NCI-H460 (cell line): ENCODE measurements at places on chromosomes 2 and 18.

GRCh38 chr18:3016585-3017297, 3.8 kb upstream of the LPIN2 start:
- DNase-seq: no peak

GRCh38 chr2:224039770-224040440, 819 bp upstream of the SERPINE2 start:
- no peak for DNase-seq

- DNase-seq: no peak
Observed at GRCh38 chr2:230984393-230985220, 11.3 kb upstream of the SPATA3 start.

DNA sequence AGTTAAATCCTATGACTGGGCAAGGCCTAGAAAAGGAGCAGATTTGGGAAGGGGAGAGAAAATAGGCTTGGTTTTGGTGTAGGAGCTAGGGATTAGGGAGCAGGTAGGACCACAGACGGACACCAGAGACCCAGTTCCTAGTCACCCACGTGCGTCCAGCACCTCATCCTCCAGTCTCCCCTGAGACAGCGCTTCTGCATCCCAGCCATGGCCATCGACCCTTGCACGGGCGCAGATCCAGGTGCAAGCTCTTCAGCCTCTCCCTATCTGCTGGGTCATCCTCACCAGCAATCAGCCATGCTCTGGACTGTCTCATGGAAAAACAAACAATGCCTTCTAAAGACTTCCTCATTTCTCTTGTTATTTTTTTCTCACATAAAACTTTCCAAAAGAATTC, 246.8 kb upstream of the RAB6C start:
- no peak for DNase-seq

- no peak for DNase-seq
Observed at GRCh38 chr2:65788556-65788955, 356.2 kb upstream of the SPRED2 start.

- DNase-seq: no peak
Observed at GRCh38 chr2:125254010-125254409, 1228.9 kb downstream of the CNTNAP5 start.

DNA sequence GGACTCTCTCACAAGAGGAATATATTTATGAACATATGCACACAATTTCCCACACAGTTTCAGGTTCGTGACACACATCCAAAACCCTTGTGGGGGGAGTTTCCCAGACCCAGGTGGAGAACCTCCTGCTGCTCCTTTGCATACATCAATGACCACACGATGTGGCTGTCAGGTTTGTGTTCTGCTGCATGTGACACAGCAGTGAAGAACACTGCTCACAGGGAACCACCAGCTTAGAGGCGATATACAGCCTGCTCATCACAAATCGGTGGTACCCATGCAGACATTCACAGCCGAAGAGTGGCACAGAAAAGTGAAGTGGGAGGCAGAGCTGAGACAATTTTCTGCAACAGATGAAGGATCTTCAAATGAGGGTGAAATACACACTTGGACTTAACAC, 175.6 kb upstream of the ZFP36L2 start:
- no peak for DNase-seq

- no peak for DNase-seq
Observed at GRCh38 chr18:43078478-43079092, 36.9 kb downstream of the RIT2 start.

DNA sequence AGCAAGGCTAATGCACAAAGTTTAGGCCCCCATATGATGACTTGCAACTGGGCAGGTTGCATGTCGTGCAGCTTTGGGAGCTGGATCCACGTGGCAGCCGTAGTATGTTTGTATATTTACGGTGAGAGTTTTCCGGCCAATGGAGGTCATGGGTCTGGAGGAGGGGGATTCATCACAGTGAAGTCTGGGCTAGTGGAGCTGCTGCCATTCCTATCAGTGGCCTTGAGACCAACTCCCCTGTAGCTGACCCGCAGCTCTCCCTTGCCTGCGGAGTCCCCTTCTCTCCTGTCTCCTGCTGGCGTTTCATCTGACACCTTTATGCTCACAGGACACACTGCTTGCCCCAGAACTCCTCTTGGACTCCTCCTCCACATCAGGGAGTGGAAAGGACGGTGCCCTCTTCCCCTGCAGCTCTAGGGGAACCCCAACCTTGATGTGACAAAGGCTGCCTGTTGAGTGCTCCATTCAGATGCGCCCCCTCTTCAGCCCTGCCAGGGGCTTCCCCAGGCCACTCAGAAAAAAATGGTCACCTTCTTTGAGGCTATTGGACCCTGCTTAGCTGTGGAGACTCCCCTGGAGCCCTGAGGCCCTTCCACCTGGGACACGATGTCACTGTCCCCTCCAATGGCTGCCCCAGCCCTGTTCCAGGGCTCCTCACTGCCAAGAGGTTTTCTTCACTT, 121.7 kb downstream of the PXDN start:
- DNase-seq: no peak

DNA sequence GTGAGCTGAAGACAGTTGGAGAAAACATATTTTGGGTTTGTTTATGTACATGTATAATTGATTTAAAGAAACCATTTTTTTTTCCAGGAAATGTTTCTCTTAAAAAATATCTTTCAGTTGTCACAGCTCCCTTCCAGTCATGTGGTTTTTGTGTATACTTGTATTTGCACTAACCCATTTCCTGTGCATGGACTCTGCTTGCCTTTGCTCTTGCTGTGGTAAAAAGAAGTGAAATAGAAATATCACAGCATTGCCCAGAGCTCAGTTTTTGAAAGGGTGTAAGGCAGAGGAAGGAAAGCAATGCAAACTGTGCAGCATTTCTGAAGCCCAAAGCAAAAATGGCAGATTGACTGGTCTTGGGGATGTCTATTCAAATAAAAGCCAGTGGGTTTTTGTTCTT, 10.4 kb upstream of the DOCK10 start:
- DNase-seq: no peak

- peak; percentile 40 for DNase-seq
Observed at GRCh38 chr2:43676322-43677050, at the start of gene C1GALT1C1L. Gene C1GALT1C1L (minus strand): TSS chr2:43676429. CDS start chr2:43676322, 107 bp downstream.

- no peak for DNase-seq
Observed at GRCh38 chr18:2540575-2540974, 30.7 kb downstream of the METTL4 start.
